ENCODE measurements at places on chromosomes 7 and 10.

GRCh38 chr7:81031243-81031642 is 112.4 kb upstream of the SEMA3C start:
- no peak for DNase-seq

DNA sequence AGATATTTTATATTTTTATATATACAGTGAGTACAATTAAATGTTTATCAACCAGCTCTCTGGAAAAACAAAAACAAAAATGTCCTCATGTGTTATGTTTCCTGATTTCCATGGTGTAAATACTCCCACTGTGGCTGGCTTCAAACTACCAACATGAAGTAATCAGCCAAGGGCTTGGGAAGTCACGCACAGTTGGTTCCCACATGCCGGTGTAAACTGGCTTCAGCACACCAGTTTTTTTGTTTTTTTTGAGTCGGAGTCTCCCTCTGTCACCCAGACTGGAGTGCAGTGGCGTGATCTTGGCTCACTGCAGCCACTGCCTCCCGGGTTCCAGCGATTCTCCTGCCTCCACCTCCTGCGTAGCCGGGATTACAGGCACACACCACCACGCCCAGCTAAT is 11.8 kb downstream of the OSBPL3 start:
- no peak for DNase-seq

GRCh38 chr7:41754046-41754445 is 51.2 kb upstream of the INHBA start:
- no peak for DNase-seq

DNA sequence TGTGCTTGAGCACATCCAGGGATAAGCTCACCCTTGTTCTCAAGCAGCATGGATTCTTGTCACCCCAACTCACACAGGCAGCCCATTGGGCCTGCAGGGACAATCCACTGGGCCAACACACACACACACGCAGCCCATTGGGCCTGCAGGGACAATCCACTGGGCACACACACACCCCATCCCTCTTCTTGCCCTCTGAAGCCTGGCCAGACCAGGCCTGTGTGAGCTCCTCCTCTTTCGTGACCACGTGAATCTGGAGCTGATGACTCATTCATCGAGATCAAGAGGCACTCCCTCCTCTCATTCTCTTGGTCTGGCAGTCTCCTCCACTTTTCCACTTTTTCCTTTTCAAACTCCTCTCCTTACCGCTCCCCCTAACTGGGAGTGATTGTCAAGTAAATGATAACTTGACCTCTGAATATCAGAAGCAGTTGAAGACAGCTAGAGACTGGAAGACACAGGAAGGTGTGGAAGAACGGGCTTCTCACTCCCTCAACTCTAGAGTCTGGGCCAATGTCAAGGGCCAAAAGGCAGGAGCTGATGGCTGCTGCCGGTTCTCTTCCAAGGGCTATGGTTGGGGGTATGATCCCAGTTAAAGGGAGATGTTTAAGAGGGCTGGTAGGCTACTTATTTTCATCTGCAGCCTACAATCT is 89.7 kb downstream of the HIPK2 start:
- DNase-seq, result no peak

DNA sequence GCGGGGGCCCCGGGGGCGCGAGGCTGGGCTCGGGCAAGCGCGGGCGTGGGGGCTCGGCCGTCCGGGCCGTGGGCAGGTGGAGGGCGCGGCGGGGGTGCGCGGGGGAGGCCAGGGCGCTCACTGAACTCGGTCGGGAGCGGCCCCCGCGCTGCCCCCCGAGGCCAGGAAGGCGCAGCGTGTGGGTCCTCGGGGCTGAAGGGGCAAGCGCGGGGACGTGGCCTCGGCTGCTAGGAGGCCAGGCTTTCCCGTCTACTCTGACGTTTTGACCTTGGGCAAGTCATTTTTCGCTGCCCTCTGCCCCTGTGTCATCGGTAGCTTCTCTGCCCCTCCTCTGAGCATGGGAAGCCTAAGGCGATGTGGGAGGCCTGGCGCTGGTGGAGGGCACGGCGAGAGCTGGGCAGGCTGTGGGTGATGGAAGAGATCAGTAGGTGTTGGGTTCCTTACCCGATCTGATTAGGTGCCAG is 441 bp downstream of the FBH1 start:
- no peak for DNase-seq

GRCh38 chr7:45980181-45980905 is 59.3 kb upstream of the IGFBP3 start:
- DNase-seq, result no peak

DNA sequence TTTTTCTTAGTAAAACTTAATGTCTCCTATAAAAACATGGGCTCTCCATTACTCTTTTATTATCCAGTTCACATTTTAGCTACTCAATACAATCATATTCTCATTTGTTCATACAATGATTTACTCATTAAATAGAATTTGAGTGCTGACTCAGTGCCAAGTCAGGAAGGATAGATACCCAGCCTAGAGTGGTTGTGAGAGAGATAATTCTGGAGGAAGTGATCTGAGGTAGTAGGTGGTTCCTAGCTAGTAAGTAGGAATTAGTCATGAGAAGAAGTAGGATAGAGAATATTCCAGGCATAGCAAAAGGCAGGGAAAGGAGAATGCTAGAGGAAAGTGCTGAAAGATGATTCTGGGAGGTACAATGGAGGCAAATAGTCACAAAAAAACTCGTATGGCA is 133.5 kb upstream of the MBL2 start:
- DNase-seq, result no peak

GRCh38 chr7:93620057-93620456 is 45.5 kb upstream of the CALCR start:
- DNase-seq, result no peak

DNA sequence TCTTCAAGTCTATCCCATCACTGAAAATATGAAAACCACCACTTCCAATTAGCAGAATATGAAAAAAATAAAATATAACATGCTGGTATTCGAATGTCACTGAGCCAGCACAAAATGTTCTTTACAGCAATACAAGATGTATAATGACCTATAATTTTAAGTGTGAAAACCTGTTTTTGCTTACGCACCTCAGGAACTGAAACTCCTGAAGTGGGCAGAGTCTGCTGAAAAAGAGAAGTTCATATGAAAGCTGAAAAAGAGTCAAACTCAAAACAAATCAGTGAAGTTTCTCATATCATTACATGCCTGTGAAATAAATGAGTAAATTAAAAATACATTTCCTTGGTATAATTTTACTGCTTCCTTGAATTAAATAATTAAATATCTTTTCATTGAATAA is 272.5 kb downstream of the DGKB start:
- no peak for DNase-seq

GRCh38 chr10:4867520-4868356 is 41.7 kb downstream of the AKR1E2 start:
- DNase-seq, result no peak

GRCh38 chr10:60828489-60828852 is 50.2 kb downstream of the CDK1 start:
- DNase-seq, result no peak

- no peak for DNase-seq
Measured at GRCh38 chr10:13117841-13118783, 18.1 kb downstream of the OPTN start.

GRCh38 chr10:99689461-99689860 is 30.2 kb downstream of the ENTPD7 start:
- DNase-seq, result no peak

- DNase-seq, result no peak
Measured at GRCh38 chr7:83149466-83149865, 13.2 kb downstream of the PCLO start.

- no peak for DNase-seq
Measured at GRCh38 chr7:2864999-2865670, 21.0 kb upstream of the GNA12 start.

DNA sequence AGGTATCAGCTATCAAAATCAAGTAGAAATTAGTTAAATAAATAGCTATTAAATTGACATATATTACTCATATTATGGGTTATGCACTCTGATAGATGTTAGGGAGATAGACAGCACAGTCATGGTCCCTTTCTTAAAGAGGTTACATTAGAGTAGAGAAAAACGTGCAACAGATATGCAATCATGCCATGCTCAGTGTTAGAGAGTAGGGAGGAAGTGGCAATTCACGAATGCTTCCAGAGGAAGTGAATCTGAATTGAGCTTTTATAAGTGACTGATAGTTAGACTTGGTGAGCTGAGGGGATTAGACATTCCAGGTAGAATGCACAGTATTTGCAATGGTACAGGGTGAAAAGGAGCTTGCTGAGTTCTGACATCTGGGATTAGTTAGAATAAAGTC is 349.8 kb downstream of the NXPH1 start:
- DNase-seq, result no peak

DNA sequence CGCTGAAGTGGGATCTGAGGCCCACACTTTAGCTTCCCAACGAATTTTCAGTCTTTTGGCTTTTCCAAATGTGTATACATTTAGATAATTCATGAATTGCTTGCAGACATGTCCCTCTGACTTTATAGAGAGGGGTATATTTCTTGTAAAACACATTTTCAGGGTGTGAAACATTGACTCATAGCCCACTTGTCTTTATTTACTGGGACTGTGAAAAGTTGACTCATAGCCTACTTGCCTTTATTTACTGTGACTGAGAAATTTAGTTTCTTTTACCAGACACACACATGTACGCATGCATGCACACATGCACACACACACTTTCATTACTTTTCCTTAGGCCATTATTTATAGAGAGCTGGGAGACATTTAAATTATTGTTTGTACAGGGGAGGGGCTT is 79.1 kb downstream of the VTI1A start:
- no peak for DNase-seq

GRCh38 chr7:82521906-82522445 is 78.4 kb upstream of the CACNA2D1 start:
- no peak for DNase-seq

GRCh38 chr10:70255329-70256299 is 22.4 kb upstream of the PPA1 start:
- no peak for DNase-seq

DNA sequence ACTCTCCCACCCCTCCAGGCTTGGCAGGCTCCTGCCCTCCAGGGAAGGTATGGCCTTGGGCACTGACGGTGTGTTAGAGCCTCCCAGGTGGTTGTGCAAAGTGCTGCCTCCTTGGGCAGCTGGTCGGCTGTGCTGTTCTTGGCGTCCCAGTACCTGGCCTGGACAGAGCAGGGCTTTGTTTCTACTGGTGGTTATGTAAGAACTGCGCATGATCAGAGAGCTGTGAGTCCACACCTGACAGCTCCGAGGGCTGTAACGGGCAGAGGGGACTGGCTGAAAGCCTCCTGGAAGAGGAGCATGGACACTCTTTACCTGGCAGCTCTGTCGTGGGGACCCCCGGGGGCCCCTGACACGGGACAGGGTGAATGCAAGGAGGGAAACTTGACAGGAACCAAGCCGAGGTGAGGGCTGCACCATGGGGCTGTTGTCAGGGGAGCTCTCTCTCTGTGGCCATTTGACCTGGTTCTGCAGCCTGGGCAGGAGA is 3.1 kb upstream of the SFRP5 start:
- no peak for DNase-seq

GRCh38 chr10:71363936-71364335 is 32.8 kb upstream of the CDH23 start:
- no peak for DNase-seq

DNA sequence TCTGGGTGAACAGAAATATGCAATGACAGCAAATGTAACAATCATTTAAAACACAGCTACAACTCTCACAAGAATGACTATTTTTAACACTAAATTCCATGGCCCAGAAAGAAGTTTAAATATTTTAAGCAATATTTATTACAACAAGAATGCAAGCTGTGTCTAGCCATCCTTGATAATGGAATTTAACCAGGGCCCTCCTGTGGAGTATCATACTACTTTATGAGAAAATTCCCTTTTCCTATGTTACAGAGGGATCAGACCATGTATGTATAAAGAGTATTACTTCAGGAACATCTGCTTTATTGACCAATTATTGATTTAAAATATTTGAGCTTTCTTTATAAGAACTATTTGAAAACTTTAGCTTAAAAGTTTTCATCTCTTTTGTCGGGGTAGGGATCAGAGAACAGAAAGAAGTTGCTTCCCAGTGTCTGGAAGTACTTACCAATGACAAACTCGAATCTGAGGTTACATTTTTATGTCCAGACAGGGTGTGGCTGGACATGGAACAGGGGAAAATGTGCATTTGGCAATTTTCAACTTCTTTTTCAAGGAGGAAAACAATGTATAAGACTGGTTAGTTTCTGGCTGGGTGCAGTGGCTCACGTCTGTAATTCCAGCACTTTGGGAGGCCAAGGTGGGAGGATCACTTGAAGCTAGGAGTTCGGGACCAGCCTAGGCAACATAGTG is 48.3 kb upstream of the NRBF2 start:
- no peak for DNase-seq

DNA sequence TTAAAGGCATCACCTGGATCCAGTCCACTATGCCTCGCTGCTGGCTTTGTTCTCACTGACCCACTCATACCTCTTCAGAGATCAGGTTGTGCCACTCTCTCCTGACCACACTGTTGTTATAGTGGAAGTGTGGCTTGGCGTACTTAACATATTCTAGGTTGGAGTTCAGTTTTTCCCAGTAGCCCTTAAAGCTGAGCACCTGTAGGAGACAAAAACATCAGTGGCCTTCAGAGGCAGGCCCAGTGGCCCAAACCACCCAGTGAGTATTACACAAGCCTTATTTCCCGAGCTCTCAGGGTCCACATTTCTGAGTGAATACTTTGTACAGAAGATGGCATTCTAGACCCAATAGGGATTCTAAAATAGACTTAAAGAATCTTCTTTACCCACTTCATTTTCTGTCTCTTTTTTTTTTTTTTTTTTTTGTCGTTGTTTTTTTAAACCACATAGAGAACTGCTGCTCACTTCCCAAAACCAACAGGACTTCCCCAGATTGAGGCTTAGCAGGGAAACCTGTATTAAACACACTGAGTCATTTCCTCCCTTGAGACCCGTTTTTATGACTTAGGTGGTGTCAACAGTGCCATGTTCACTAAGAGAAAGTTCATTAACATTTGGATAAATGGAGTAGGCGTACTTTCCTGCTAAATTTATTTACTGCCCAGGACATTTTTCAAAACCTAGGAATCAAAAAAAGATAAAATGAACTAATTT is 85.8 kb downstream of the GSAP start:
- DNase-seq, result no peak

- DNase-seq, result no peak
Measured at GRCh38 chr7:77657427-77658224, 38.6 kb upstream of the RSBN1L start.

- DNase-seq, result no peak
Measured at GRCh38 chr10:75592791-75593643, 161.6 kb downstream of the LRMDA start.

- no peak for DNase-seq
Measured at GRCh38 chr10:71597821-71598498, 121.6 kb downstream of the C10orf105 start.

GRCh38 chr10:1715821-1716220 is 21.5 kb downstream of the ADARB2 start:
- DNase-seq, result no peak

- no peak for DNase-seq
Measured at GRCh38 chr7:140349144-140349771, 49.1 kb downstream of the SLC37A3 start.

DNA sequence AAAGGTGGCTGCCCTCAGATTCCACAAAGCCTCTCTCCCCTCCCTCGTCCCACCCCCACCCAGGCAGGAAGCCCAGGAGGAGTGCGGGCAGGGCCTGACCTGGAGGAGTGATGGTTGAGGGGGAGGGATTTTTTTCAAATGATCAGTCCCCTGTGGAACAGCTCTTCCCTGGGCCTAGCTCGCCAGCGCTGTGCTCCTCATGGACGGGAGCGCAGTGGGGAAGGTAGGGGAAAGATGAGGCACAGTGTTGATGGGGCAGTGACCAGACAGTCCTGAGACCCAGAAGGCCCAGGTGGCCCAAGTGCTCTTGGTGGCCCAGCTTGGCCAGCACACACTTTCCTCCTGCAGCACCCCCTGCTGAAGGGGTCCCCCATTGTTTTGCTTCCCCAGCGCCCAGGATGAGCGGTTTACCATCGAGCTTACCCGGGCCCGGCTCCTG is 8.5 kb downstream of the SAP25 start:
- DNase-seq, result no peak
